PC-9 (cell line): ENCODE measurements at places on chromosomes 11 and 22. TPM values are rescaled to one million over a fixed set of nuclear protein-coding genes. Genes with fewer than 3 reads are reported as not detected.

LIMK2 gene
- total RNA-seq, result 32.8 and 42.5 TPM in 2 replicates

OVCH2 gene
- 4.8 and 5.3 TPM in 2 replicates for total RNA-seq

C11orf21 gene
- not detected in 2 replicates for total RNA-seq

HTR3A gene
- total RNA-seq, result not detected in 2 replicates

RIC3 gene
- not detected in 2 replicates for total RNA-seq

OR5A1 gene
- not detected in 2 replicates for total RNA-seq

- no peak for DNase-seq
Observed at GRCh38 chr11:94533696-94534630, 9.8 kb upstream of the FUT4 start.

GRCh38 chr11:98940913-98941312 is 79.8 kb upstream of the CNTN5 start:
- no peak for DNase-seq

DNA sequence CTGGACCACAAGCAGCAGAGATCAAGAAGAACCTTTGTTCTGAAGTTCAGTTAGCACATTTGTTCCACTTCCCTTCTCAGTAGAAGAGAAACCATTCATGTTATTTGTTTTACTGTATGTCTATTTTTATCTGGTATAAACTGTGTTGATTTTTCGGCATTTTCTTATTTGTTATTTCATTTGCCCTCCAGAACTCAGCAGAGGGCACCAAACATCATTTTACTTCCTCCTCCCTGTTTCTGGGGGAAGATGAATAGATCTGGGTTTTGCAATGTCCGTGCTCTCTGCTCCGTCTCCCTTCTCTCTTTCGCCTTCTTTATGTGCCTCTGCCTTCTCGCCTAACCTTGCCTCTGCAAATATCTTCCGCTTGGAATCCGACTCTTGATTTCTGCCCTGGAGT is 366.9 kb downstream of the NTM start:
- DNase-seq, result no peak

- no peak for DNase-seq
Observed at GRCh38 chr11:66936311-66936711, 21.9 kb downstream of the PC start.

- peak; percentile 93 for DNase-seq
Observed at GRCh38 chr11:18669219-18669596, 29.4 kb upstream of the TMEM86A start.

DNA sequence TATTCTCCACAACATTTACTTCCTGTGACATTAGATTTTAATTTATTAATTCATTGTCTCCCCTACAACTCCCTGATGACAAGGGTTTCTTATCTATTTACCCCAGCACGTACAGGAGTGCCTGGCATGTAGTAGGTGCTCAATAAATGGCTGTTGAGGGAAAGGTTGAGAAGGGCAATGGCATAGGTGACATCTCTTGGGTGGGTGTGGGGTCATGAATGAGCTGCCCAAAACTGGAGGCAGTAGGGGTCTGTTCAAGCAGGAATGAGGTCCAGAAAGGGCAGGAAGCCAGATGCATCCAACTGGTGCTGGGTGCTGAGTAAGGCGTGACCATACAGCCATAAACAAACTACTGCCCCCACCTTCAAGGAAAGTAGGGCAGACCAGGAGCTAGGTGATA is 2.8 kb downstream of the VWCE start:
- DNase-seq, result no peak

GRCh38 chr11:35005141-35005780 is 88.8 kb downstream of the PDHX start:
- no peak for DNase-seq

DNA sequence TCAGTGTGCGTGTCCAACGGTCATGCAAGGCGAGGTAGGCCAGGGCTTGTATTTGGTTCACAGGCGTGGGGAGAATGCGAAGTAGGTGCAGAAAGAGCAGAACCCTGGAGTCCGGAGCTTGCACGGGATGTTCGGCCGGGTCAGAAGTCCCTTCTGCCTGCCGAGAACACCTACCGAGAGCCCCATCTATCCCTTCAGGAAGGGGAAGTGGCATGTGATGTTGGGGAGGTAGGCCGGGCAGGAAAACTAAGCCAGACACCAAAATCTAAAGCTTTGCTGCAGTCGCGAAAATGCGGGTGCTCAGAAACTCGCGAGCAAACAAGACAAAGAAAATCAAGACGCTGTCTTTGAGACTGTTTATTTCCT is 435 bp upstream of the TAF6L start:
- DNase-seq, result no peak

- DNase-seq, result no peak
Observed at GRCh38 chr11:34564807-34565241, 51.2 kb upstream of the ELF5 start.

GRCh38 chr11:7977232-7977917 is 9.8 kb upstream of the EIF3F start:
- DNase-seq, result peak; percentile 88

DNA sequence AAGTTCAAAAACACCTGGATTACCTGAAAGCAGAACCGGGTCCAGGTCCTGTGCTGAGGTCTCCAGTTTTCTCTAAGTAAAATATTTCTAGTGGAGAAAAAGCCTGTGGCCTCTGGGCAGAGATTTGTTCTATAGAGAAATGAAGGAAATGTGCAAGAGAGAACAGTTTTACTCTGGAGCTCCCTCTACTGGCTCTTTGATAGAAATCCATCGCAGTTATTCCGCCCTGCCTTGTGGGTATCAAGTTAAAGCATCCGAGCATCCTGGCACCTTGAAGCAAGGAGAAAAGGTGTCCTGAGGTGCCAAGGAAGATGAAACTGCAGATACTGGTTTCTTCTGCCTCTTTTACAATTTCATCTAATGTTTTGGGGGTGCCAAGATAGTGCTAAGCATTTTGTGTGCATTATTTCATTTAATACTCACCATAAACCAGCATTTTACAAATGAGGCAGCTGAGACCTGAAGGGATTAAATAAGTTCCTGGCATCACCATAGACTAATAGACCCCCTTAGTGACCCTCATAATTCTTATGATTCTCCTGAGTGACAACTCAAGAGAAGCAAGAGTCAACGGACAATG is 113.1 kb upstream of the HSD17B12 start:
- DNase-seq, result no peak

DNA sequence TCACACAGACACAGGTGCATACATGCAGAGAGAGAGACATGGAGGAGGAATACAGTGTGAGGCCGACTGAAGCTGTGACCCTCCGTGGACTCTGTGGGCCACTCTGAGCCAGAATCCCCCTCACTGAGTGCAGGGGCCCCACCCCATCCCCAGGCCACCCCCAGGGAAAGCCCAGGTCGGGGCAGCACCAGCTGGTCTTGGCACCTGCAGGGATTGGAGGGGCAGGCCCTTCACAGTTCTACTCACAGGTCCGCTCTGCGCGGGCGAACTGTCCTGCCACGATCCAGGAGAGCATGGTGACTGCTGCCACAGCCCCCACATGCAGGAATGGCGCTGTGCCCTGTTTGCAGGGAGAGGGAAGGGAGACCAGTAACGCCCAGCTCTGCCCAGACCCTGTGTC is 16.3 kb upstream of the KLHL35 start:
- no peak for DNase-seq

GRCh38 chr22:27063406-27063805 is 406.0 kb downstream of the MIAT start:
- DNase-seq, result no peak

DNA sequence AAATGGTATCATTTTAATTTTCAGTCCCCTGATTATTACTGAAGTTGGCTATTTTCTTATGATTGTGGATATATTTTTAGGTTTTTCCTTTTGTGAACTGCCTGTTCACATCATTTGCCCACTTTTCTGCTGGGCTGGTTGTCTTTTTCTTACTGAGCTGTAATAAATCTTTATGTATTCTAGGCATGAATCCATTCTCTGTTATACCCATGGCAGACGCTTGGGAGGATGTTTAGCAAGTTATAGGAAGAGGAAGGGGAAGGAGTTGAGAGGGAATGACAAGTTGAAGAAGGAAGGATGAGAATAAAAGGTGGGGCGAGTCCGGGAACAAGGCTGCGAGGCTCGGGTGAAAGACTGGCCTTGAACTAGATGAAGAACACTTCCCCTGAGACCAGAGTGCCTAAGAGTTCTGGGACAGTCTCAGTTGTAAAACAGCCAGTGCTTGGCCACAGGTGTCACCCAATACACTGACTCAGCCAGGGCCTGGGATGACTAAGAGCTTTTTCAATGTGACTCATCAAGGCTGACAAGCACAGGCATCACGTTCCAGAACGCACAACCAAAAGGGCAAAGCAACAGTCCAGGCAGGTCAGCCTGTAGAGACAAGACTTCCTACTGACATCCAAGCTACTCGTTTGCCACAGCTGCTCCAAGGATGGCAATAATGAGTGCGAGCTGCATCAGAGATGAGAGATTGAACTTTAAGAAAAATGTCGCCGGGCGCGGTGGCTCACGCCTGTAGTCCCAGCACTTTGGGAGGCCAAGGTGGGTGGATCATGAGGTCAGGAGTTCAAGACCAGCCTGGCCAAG is 35.2 kb downstream of the LRFN4 start:
- peak; percentile 96 for DNase-seq

DNA sequence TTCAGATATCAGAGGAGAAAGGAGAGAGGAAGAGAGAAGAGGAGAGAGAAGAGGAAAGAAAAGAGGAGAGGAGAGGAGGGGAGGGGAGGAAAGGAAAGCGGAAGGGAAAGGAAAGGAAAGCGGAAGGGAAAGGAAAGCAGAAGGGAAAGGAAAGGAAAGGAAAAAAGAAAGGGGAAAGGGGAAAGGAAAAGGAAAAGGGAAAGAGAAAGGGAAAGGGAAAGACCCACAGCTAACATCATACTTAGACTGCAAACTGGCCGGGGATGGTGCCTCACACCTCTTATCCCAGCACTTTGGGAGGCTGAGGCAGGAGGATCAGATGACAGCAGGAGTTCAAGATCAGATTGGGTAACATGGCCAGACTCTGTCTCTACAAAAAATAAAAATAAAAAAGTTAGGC is 11.4 kb downstream of the CHEK2 start:
- no peak for DNase-seq

DNA sequence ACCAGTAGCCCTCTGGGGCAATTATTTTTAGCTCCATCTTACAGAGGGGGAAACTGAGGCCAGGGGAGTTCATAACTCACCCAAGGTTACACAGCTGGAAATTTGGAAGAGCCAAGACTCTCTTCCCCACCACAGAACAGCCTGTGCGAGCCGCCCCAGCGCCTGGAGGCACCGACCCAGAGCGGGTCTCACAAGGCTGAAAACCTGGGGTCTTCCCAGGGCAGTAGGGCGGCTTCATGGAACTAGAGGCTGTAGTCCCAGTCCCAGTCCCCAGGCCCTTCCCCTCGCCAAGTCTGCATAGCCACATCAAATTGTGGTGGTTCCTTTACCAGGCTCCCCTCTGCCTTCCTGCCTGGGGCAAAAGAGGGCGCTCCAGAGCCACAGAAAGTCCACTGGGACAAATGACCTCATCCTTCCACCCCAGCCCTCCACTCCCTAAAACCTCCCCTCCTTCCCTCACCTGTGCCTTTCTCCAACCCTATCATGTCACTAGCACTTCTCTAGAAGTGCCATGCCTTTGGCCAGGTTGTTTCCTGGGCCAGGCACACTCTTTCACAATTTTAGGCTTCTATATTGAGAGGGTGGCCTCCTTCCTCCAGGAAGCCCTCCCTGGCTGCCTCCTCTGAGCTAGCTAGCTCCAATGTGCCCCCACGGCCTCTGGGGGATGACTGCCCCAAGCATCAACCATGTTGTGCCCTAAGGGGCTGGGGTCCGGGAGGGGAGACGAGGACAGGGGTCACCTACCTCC is 15.2 kb upstream of the CDC42EP1 start:
- peak; percentile 87 for DNase-seq

DNA sequence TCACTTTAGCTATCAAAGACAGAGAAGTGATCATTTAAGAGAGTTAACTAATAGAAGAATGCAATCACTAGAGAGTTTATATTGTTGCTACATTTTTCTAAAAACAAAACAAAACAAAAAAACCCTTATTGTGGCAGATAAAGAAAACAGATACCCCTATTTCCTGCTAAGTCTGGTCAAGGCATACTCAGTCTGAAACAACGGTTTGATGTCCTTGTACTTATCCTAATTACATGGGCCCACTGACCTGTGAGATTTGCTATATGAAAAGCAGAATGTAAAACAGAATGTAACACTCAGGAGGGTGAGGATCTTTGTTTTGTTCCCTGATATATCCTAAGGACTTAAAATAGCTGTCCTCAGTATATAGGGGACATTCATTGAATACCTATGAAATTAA is 24.6 kb downstream of the MAML2 start:
- no peak for DNase-seq

DNA sequence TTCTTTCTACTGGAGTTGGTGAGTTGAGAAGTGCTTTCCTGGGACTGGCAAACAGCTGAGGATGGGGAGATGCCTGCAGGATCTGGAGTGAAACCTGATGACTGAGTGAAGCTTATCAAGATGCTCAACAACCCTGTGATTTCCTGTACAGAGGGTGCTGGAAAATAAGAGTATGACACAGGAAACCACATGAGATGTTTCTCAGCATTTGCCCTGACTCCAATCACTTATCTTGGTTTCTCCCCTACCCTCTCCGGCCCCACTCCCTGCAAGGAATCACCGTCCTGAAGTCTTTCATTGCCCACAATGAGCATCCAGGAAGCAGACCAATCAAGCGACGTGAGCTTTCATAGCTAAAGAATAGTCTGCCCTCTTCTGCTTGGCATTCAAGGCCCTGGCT is at the start of gene MRGPRX2:
Gene MRGPRX2 (minus strand): TSS at position 89 of the 400 bp plus-strand sequence. CDS start 4,315 bp downstream, outside the sequence.
- no peak for DNase-seq

- DNase-seq, result no peak
Observed at GRCh38 chr22:17489101-17489500, 74.2 kb upstream of the SLC25A18 start.

- no peak for DNase-seq
Observed at GRCh38 chr11:119717839-119718534, 11.0 kb downstream of the NECTIN1 start.

- DNase-seq, result no peak
Observed at GRCh38 chr11:13115380-13115675, 106.2 kb downstream of the RASSF10 start.

- DNase-seq, result no peak
Observed at GRCh38 chr11:43554148-43554473, 126.4 kb upstream of the HSD17B12 start.

DNA sequence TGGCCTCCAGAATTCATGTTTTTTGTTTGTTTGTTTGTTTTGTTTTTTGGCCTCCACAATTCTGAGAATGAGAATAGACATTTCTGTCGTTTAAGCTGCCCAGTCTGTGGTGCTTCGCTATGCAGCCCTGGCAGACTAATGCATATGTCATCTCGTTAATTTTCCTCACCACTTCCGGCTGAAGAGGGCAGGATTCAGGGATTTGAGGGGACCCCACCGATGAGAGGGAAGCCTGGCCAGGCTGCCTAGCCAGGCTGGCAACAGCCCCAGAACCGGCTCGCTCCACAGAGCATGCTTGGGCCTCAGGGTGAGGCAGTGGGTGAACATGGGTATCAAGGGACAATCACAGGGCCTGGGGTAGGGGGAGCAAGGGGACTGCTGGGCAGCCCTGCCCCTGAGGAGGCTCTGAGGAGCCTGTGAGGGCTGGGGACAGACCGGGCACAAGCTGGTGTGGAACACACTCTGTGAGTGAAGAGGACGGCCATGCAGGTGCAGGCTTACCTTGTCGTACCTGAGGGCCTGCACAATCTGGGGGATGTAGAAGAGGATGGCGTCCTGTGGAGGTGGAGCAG is 47.8 kb upstream of the SERPIND1 start:
- DNase-seq, result no peak

GRCh38 chr11:5040876-5041275 is 5.5 kb upstream of the OR52J3 start:
- no peak for DNase-seq
